NCI-H1092 (cell line): ENCODE measurements at places on chromosomes 16 and 17.

DNA sequence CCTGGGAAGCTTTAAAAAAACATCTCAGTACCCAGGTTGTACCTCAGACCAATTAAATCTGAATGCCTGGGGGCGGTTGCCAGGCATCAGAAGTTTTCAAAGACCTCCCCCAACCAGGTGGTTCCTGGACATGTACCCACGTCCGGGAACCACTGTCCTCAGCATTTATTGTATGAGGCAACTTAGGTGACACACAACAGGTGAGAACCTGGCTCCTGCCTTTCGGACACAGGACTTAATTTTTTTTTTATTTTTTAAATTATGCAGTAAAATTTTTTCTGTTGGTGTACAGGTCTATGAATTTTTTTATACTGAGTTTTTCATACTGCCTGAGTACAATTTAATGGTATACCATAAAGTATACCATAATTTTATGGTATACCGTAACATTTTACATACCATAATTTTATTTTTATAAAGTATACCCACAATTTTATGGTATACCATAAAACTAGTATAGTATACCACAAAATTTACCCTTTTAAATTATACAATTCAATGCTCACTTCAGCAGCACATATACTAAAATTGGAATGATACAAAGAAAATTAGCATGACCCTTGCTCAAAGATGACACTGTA lies 38.7 kb upstream of the DHX8 start:
- no peak for DNase-seq

DNA sequence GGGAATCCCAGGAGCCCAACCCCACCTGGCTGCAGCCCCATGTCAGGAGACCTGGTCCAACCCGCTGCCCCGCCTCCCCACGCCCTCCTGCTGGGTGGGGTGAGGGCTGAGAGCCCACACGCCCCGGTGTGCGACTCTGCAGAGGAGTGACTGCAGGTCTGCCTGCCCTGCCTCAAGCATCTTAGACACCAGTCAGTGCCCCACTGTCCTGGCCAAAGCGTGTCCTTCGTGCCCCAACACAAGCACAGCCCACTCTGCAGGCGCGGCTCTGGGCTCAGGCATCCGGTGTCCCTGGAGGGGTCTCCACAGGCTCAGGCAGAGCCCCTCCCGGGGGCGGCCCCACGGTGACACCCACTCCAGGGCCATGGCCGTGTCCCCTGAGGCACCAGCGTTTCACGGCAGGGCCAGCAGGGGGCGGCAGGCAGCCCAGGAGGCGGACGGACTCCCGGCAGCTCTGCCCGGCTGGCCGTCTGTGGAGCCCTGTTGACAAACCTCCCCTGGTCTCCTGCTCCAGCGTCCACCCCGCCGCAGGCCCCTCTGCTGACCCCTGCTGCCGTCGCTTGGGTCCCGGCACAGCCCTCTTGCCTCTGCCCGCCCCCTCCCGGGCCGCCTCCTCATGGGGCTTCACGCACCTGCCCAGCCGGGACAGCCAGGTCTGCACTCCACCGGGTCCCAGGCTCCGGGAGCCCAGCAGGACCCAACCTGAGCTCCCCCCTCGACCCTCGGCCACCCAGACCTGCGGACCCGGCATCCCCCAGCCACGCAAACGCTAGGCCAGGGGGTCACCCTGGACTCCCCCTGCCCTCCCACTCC lies 8.6 kb upstream of the UBE2I start:
- DNase-seq = peak; percentile 13

- DNase-seq = no peak
Measured at GRCh38 chr16:3075523-3075915, 10.1 kb downstream of the IL32 start.

DNA sequence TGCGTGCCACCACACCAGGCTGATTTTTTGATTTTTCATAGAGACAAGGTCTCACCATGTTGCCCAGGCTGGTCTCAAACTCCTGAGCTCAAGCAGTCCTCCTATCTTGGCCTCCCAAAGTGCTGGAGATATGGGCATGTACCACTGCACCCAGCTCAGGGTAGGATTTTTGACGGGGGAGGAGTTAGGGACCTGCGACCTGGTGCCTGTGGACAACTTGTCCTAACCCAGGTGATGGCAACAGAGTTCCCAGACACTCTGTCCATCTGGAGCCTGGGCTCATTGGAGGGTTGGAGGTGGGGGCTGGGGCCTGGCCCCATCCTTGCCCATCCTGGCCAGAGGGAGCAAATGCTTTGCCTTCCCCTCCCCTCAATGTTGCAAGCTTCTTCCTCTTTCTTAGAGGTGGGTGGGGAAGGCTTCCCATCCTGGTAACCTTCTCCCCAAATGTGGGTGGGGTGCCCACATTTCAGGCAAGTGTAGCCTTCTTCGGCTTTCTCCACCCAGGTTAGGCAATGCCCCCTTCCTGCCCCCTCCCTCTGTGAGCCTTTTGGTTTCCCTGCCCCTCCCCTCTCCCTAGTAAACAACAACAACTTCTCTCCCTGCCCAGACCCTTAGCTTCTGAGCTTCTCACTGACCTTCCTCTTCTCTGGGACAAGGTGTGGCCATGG lies 24.9 kb downstream of the RARA start:
- DNase-seq = no peak

DNA sequence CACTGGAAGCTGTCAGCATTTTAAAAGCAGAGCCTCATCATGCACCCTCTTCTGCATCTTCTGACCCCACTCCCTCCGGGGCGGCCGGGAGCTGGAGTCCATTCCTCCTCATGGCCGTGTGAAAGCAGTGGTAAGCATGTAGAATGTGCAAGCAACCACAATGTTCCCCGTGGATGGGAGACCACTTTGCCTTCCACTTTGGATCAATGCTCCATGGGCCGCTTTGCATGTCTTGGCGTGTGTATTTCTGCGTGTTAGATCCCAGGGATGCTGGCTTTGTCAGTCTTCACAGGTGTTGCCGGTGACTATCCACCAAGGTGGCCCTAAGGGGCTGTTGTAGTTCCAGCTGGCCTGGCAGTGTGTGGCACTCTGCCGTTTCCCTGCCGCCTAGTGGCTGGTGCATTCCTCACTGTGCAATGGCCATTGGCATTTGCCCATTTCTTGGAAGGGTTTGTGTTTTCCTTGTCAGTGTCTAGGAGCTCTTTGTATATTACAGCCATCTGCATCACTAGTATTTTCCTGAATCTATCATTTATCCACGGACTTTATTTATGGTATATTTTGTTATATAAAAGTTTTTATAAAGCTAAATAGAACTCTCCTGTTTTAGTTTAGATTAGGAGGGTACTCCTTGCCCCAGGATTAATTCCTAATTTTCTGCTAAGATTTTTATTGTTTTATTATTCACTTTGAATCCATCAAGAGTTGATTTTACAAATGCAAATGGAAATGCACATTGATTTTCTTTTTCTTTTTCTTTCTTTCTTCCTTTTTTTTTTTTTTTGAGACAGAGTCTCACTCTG lies 5.8 kb upstream of the ALDH3A1 start:
- no peak for DNase-seq

DNA sequence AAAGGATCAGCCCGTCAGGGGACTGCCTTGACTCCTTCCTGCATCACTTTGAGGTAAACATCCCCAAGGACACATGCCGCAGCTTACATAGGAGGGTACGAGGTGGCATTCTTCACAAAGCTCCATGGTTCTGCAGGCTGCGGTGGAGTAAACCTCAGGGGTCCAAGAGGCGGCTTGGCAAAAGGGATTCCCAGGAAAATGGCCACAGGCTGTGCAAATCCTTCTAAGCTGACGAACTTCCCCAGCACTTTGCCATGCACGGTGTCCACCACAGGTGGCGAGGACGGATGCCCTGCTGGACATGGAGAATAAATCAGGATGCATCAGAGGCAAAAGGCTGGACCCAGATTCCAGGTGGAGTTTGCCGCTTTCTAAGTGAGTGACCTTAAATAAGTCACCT lies 4.2 kb downstream of the CES1 start:
- no peak for DNase-seq

GRCh38 chr16:47043200-47043599 lies 69.7 kb upstream of the DNAJA2 start:
- no peak for DNase-seq

- peak; percentile 72 for DNase-seq
Measured at GRCh38 chr17:57783338-57783742, 38.2 kb upstream of the CCDC182 start.

DNA sequence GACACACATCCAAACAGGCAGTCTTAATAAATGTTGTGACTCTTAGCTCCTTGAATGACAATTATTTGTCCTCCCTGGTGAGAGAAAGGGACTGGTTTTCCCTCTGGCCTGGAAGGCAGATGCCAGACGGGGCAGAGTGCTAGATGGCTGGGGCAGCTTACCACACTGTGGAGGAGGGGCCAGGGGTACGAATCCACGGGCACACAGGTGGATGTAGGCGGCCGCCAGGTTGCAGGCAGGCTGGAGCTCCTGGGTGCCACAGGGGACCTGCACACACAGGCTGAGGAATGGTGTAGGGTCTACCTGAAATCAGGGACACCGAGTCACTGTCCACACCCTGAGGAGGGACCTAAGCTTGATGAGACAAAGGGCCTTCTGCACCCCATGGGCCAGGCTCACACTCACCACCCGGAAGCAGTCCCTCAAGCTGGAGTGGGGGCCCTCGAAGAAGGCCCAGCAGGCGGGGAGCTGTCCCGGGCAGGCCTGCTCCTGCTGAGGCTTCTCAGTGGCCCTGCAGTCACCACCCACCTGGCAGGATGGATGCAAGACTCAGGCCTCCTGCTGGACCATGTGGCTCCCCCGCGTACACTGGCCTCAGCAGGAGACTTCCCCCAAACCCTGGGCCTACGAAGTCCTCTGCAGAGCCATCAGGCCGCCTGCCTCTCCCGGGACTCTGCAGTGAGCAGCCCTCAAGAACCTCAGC lies 38.4 kb downstream of the RMI2 start:
- DNase-seq = no peak

GRCh38 chr17:58402047-58402446 lies 15.3 kb downstream of the RNF43 start:
- DNase-seq = no peak

DNA sequence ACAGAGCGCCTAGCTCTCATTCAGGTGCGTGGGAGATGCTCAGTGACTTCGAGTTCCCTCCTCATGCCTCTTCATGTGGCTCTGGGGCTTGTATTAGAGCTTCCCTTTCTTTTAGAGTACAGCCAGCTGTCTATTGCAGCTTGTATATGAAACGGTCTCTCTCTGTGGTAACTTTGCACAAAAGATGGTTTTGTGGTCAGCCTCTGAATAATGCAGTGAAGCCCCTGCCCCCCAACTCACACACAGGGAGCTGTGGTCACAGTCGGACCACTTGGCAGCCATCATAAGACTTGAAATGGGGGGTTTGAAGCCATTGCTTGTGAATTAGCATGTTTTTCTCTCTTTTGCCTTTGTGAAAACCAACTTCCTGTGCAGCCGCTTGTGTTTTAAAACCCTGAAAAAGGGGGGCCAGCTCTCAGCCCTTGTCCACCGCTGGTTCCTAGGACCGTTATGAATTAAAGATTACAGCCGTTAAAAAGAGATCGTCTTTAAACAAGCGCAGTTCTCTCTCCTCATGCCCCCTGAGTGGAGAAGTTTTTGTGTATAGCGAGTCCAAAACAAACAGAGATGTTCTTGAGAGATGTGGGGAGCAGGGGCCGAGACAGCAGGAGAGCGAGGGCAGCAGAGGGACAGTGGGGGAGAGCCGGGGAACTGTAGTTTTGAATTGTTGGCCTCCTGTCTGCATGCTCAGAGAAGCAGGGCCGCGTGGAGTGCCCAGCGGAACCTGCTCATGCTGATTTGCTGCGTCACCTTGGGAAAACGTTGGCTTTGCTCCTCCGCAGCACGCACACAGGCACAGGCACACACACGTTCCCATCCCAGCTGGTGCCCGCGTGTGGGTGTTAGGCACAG lies 199.0 kb downstream of the MSI2 start:
- DNase-seq = no peak

- DNase-seq = peak; percentile 88
Measured at GRCh38 chr17:74201250-74201649, 2.2 kb upstream of the RPL38 start.

DNA sequence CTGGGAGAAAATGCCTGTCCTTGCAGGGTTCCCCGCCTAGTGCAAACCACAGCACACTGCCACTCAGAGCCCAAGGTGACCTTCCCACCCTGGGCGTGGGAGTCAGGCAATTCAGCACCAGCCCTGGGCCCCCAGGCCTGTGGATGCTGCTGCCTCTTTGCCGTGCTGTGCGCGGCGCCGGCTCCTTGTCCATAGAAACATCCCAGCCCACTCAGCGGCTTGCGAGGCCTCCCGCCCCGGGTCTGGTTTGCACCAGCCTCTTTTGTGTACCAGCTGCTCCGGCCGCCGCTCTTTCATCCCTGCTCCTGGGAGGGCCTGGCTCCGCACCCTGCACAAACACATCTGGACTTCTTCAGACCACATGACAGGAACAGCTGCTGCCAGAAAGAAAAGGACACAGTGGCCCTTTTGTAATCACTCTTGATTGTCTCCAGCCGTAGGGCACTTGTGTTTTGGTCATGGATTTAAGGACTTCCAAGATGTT lies 75.4 kb upstream of the SDK2 start:
- peak; percentile 64 for DNase-seq

- no peak for DNase-seq
Measured at GRCh38 chr16:60741810-60742209, 1294.4 kb downstream of the CDH8 start.

- DNase-seq = peak; percentile 79
Measured at GRCh38 chr17:77884019-77884418, 74.5 kb upstream of the TNRC6C start.

DNA sequence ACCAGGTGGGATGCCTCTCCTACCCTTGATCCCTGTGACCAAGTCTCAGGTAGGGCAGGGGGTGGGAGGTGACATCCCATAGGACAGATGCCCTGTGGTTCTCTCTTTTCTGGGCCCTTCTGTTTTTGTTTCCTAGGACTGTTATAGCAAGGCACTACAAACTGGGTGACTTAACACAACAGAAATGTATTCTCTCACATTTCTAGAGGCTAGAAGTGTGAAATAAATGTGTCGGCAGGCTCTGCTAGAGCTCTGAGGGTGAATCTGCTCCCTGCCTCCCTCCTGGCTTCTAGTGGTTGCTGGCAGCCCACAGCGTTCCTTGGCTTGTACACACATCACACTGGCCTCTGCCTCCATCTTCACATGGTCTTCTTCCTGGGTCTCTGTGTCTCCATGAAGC lies 12.7 kb downstream of the CALB2 start:
- DNase-seq = no peak

DNA sequence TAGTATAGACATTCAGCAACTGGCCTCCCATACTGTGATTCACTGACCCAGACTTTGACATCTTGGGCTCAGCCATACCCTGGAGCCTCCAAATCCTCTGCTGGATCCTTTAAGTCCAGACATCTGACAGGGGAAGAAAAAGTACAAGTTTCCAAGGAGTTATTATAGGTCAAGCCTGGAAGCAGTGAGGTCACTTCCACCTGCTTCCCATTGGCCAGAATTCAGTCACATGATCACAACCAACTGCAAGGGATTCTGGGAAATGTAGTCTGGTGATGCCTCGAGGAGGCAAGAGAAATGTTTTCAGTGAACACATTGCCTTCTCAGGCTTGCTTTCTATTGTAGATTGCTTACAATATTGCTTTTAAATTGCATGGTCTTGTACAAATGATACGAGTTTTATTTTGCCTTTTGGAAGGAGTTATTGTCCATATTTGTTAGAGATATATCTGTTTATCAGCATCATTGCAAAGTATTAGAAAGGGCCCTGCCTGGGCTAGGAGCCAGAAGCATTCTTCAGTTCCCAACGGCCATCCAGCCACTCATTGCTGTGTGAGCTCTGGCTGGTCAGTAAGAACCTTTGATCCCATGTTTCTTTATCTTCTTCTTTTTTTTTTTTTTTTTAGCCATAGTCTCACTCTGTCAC lies 696.9 kb downstream of the WWOX start:
- no peak for DNase-seq

- no peak for DNase-seq
Measured at GRCh38 chr17:76234354-76234679, 6.0 kb downstream of the RNF157 start.

- DNase-seq = no peak
Measured at GRCh38 chr16:88303890-88304819, 78.6 kb upstream of the ZNF469 start.
